ENCODE measurements at places on chromosomes 11 and 22.

DNA sequence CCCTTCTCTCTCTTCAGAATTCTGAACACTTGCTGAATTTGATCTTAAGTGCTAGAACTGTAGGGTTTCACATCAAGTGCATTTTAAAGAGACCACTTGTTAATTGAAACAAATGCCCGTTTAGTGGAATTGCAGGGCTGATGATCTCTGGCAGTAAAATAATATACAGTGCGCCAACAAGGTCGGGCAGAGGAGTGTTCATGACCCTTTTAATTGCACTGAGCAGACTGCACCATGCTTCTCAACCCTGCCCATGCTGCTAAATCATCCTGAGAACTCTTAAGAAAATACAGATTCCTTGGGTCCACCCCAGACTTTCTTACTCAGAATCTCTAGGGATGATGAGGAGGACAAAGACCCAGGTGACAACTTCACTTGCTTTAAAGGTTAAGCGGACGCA, 73.5 kb downstream of the SC5D start:
- no peak for DNase-seq

- no peak for DNase-seq
Observed at GRCh38 chr11:64502634-64503033, 88.4 kb upstream of the SLC22A12 start.

- no peak for DNase-seq
Observed at GRCh38 chr11:102552020-102552419, 21.5 kb upstream of the MMP7 start.

- DNase-seq, result no peak
Observed at GRCh38 chr22:26418620-26419019, 10.4 kb upstream of the ASPHD2 start.

- DNase-seq, result no peak
Observed at GRCh38 chr22:19619144-19620009, 94.9 kb upstream of the SEPTIN5 start.

- no peak for DNase-seq
Observed at GRCh38 chr11:131389582-131389981, 19.2 kb downstream of the NTM start.

- no peak for DNase-seq
Observed at GRCh38 chr11:16897470-16898061, 116.6 kb downstream of the PLEKHA7 start.

DNA sequence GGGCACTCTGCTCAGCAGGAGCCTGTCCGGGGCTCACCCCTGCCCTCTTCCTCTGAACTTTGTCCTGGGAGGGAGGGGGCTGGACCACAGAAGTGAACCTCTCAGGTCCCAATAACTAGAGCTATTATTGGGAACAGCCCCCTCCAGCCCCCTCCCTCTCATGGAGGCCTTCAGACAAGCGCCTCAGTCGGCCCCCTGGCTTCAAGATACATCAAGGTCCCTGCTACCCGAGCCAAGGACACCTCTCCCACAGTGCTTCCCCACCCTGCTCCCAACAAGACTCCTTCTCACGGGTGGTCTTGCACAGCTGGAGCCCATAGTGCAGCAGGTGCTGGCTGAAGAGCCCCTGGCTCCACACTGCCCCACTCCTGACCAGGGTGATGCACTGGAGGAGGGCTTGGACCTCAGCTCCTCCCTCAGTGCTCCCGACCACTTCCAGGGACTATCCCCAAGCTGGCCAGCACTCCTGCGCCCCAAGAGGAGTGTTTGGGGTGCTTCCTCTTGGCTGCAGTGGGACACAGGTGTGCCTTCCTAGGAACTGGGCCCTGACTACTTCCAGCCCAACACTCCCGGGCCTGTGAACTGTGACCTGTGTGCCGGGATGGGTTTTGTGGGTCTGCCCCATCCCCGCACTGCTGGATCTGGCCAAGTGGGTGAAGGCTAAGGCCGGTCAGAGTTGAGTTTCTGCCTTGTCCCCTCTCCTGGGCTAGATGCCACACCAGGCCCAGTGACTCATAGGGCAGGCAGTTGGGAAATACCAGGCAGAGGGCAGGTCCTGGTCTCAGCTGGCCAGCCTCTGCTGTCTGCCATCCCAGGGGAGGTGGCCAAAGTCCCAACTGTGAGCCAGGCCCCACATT, 2.2 kb downstream of the PNPLA2 start:
- no peak for DNase-seq

DNA sequence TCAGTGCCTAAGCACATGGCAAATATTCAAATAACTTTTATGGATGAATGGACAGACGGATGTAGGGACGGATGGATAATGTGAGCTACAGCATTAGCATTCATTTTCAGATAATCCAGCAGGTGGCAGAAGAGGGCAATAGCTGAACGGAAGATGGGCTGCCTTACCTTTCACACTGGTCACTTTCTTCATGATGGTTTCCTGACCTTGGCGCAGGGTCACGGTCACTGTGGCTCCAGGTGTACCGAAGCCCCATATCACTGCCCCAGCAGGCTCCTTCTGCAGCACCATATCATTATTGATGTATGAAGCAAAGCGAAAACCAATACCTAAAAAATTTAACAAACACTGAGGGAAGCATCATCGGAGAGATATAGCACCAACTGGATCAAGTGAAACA, 4.3 kb downstream of the SIAE start:
- DNase-seq, result peak; percentile 69

GRCh38 chr22:27718186-27719035, 83.1 kb downstream of the MN1 start:
- DNase-seq, result no peak

DNA sequence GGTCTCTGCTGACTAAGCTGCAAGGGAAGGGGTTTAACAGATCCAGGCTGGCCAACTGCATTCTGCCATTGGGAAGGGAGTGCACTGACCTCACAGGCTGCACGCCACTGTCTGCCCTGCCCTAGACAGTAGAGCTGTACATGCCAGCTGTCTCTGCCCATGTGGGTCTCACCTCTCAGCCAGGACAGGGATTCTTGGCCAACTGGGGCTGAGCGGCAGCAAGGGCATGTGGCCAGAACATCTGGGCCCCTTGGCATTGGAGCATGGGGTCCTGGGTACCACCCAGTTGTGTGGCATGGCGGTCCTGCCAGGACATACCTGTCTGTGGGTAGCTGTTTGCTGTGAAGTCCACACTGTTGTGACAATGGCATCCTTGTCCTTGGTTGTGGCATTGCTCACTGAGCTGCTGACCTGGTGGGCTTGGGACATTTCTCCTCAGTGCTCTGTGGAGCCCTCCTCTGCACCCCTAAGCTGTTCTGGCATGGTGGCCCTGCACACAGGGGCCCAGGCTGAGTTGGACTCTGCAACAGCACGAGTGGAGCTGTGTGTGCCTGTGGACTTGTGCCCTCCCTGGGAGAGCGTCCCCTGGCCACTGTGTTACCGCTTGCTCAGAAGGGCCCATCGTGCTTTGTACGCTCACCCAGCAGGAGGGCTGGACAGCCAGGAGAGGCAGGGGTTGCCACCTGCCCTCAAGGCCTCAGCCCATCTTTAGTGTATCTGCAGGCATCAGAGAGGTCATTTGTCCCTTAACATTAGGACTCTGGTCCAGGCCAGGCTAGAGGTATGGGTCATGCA, 46.7 kb downstream of the MED15 start:
- DNase-seq, result no peak

- no peak for DNase-seq
Observed at GRCh38 chr22:32932176-32932575, 126.0 kb downstream of the SYN3 start.

DNA sequence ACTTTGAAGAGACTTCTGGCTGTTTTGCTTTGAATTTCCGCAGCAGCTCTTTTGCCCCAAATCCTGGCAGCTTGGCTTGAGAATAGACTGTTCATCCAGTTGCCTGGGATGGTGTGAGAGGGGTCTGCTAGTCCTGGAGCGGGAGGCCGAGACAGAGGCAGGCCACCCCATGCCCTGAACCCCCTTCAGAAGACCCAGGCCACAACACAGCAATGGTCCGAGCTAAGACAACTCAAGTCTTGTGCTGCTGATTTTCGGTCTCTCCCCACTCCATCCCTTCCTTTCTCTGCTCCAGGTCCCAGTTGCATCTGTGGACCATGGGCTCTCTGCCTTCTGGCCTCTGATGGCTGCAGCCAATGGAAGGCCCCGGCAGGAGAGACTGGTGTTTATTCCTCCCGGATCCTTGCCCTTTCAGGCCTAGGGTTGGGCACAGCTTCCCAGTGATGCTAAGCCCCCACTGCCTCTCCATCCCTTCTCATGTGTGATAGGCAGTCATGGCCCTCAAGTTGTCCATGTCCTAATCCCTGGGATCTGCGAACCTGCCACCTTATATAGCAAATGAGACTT, 31.9 kb upstream of the TP53I11 start:
- DNase-seq, result no peak

DNA sequence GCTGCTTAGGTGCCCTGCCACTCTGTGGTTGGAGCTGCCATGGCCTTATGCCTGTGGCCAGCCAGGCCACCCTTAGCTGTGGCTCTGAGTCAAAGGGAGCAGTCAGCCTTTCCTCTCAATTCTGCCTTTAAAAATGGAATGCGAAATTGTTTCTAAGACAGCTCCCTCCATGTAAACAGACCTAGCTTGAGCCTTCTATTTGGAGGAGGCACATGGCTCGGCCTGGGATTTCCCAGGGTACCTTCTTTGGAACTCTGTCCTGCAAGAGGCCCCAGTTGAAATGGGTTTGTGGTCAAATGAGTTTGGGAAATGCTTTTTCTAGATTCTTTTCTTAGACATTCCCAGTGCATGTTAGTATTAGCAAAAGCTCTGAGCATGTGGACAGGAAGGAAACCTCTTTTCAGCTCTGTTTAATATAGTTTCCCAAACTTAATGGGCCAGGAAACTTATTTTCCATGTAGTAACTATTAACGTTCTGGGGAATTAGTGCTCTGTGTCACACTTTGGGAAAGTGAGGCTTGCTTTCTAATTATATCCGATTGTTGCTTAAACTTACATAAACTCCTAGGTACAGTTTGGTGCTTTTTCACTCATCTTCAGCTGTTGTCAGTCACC, 7.8 kb downstream of the PHOX2A start:
- no peak for DNase-seq

GRCh38 chr11:79626135-79627075, 185.6 kb upstream of the TENM4 start:
- no peak for DNase-seq

- DNase-seq, result no peak
Observed at GRCh38 chr11:75265851-75266531, 25.4 kb downstream of the TPBGL start.

GRCh38 chr11:86418106-86418505, 43.4 kb downstream of the CCDC81 start:
- no peak for DNase-seq

GRCh38 chr22:19691721-19692341, 22.5 kb upstream of the SEPTIN5 start:
- no peak for DNase-seq

DNA sequence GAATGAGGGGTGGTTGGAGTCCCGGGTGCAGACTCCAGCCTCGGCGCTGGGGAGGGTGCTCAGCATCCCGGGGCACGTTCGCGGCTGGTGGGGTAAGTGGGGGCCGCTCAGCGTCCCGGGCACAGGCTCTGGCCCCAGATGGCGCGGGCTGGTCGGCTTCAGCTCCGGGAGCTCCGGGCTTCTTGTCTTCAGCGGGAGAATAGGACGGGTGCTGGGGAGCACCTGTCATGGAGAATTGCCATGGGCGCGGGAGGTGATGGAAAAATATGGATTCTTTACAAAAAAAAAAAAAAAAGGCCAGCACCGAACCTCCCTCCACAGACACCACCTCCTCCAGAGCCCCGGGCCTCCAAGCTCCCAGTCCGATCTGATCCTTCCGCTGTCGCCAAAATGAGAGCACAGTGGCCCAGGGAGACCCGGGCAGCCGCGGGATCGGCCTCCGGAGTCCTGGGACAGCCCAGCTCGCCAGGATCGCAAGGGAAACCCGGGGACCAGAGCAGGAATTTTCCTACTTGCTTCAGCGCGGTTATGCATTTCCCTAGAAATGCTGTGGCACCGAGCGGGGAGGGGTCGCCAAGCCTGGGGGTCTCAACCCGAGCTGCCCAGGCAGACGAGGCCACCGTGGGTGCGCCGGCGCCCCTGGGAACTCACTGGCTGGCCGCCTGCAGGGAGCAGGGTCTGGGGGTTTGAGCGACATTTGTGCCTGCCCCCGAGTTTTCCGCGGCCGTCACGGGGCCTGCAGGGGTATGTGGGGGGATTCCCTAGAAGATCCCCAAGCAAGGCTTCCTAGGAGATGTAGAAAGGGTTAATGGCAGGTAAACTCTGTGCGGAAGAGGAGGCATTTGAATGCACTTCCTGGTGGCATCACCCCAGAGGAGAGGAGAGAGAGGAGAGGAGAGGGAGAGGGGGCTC, 1336.9 kb downstream of the BRD1 start:
- DNase-seq, result no peak

DNA sequence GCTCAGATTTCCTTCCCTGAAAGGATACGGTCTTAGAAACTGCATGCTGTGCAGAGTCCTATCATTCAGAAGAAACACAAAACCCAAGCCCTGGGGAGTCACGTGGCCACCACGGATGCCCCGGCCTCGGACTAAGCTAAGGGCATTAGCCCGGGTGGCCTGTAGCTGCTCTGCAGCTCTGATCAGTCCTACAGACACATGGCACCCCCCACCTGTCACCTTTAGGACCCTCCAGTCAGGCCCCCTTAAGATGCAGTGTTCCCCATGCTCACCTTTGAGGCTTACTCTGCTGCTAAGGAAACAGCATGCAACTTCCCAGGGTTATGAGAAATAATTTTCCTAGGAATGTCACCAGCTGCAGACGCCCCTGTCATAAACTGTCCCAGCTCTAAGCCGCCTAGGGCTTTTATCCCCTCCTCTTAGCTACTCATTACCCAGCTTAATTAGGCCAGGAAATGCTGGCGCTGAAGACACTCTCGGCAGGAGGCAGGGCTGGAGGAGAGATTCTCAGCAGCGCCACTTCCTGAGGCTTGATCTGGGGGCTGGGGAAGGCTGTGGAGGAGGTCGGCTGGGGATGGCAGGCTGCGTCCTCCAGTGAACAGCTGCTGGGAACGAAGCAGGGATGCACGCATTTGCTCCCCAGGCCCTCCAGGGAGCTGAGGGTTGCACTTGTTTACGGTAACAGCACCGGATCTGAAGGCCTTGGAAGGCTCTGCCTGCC, 47.2 kb upstream of the ADA2 start:
- DNase-seq, result peak; percentile 32

DNA sequence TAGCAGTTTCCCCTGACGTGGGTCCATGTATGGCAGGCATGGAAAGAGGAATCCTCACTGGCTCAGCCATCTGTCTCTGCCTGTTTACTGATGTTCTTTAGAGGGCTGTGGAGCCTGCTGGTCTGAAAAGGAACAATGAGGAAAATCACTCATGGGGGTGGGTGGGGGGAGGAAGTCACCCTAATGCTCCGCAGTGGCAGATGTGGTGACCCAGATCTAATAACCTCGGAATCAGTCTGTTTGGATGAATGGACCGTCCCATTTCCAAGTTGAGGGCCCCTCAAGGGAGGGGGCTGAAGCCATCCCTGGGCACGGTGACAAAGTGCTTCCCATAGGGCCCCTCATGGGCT, 4.4 kb downstream of the BCR start:
- no peak for DNase-seq
